ENCODE measurements at places on chromosomes 13 and 19.

GRCh38 chr13:45889590-45890243 lies 38.2 kb upstream of the SIAH3 start:
- DNase-seq = no peak

GRCh38 chr19:28514166-28514565 lies 698.8 kb downstream of the UQCRFS1 start:
- no peak for DNase-seq

DNA sequence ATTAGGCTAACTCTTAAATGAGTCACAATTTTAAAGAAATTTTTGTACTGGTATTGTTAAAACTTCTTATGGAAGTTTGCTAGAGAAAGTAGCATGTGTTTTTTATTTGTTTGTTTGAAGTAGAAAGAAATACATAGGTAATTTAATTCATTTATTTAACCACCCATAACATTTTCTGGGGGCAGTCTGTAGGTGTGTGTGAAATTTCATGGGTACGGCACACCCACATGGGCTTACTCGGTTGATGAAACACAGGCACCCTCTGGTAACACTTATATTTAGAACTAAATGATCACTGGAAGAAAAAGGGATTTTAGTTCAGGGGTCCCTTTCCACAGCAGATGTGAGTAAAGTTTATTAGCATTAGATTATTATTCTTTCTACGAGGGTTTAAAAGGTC lies 88.1 kb downstream of the DGKH start:
- DNase-seq = no peak

DNA sequence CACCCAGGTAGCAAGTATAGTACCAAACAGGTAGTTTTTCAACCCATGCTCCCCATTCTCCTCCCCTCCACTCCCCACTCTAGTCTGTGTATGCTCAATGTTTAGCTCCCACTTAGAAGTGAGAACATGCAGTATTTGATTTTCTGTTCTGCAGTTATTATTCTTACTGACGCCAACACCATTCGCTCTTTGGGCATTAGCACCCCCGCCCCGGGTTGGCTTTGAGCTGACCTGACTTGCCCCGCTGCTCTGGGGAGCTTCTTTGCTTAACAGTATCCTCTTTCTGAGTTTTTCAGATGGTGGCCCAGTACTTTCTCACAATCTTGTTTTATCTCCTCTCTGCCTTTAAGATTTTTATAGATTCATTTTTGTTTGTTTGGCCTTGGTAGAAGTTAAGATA lies 138.7 kb downstream of the CRYL1 start:
- DNase-seq = no peak

GRCh38 chr13:78680576-78681350 lies 21.8 kb upstream of the OBI1 start:
- no peak for DNase-seq

GRCh38 chr13:53408847-53409568 lies 380.4 kb downstream of the OLFM4 start:
- no peak for DNase-seq

DNA sequence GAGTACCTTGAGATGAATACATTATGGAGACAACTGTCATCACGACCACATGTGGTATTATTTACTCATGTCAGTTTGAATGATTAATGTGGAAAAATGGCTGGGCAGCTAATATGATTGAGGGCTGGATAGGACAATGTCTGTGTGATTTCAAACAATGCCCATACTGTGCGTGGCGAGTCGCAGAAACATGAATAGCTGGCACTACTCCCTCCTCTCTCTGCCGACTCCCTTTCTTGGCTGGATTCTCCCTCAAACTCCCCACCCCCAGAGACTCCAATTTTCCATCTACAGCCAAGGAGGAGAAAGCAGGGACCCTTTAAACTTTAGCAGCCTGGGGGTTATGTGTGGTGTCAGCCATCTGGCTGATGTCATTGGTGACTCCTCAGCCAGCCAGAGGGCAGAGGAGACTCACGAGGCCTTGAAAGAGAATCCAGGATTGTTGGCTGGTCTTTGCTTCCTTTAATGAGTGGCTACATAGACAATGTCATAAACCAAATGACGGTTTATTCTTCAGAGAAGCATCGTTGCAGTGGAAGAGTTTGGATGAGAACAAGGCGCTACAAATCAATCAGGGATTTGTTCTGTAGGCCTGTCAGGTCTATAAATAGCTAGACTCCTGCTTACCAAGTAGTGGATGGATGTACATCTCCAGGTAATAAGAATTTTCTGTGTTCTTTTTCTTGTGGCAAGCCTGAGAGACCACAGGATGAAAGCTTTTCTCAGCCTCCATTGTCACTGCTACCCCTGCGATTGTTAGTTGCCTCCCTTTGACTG lies 165.6 kb downstream of the DLEU7 start:
- no peak for DNase-seq

GRCh38 chr13:101935828-101936227 lies 466.0 kb downstream of the FGF14 start:
- DNase-seq = no peak

DNA sequence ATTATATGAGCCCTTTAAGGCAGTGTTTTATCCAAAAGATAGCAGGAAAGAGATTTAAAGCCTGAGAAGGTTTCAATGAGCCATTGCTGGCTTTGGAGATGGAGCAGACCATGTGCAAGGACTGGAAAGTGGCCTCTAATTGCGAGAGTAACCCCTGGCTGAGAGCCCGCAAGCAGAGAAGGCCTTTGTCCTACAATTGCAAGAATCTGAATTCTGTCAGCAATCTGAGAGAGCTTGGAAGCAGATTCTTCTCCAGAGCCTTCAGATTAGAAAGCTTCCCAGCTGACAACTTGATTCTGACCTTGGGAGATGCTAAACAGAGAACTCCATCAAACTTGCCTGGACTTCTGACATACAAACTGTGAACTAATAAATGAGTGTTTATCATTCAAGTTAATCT lies 528.7 kb upstream of the KLF12 start:
- no peak for DNase-seq

DNA sequence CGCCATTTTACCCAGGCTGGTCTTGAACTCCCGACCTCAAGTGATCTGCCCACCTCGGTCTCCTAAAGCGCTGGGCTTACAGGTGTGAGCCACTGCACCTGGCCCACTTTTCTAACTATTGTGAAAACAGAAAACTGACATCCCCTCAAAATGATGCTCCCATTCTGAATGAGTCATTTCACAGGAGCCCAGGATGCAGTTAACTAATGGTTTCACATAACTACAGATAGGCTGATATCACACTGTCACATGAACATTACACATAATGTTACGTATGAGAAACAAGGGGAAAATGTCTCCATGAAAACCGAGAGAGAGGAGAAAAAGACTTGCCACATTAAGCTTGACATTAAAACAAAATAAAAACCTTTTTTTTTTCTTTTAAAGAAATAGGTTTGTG lies 37.5 kb downstream of the N4BP2L2 start:
- no peak for DNase-seq

DNA sequence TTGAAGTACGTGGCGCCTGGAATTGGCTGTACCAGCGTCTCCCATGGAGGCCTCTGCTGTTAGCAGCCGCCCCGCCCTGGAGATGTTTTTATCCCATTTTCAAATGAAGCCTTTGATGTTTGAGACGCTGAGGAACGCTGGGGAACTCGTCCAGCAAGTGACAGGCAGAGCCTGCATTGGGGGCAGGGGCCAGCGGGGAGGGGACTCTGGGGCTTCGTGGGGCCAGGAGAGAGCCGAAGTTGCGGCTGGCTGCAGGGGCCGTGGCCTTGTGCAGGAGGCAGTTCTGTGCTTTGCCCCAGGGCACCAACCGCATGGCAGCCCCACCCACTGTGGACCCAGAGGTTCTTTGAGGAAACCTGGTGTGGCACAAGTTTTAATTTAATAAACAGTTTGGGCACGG lies 13.5 kb downstream of the SPPL2B start:
- no peak for DNase-seq

DNA sequence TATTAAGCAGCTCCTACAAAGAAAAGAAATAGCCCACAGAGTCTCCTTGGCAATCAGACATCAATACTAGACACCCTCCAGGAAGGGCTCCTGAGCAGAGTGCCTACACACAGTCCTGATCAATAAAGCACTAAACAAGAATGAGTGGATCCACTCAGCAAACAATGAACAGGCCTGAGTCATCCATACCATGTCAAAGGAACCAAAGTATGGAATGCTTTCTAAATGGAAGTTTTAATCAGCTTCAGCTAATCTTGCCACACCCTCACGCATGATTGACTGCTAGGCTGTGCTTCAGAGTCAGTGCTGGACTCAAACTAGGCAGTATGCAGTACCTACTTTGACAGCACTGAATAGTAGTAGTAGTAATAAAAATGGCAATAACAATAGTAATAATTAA lies 392.7 kb upstream of the HTR2A start:
- DNase-seq = no peak

DNA sequence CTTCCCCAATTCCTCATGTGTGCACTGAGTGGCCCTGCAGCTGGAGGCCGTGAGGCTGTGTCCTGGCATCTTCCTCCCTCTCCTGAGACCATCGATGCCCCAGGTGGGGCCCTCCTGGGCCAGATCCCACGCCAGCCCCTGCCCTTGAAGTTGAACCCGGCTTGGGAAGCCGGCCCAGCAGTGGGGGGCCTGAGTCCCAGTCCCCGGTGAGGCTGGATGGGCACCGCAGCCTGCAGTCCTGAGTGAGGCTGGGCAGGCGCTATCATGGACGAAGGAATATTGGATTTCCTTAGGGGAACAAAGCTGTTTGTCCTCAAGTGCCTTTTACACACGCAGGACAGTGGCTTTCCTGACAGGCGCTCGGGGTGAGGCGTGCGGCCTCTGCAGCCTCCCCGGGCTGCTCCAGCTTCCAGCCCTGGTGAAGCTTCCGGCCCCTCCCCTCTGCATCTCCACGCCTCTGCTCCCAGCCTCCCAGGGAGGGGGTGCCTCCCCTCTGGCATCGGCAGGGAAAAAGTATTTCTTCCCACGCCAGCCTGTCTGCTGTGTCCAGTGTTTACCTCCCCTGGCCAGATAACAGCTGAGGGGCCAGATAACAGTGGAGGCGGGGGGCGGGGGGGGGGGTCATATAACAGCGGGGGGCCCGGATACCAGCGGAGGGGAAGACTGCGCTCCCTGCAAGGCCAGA lies 159.5 kb downstream of the KDM4B start:
- DNase-seq = peak; percentile 90

DNA sequence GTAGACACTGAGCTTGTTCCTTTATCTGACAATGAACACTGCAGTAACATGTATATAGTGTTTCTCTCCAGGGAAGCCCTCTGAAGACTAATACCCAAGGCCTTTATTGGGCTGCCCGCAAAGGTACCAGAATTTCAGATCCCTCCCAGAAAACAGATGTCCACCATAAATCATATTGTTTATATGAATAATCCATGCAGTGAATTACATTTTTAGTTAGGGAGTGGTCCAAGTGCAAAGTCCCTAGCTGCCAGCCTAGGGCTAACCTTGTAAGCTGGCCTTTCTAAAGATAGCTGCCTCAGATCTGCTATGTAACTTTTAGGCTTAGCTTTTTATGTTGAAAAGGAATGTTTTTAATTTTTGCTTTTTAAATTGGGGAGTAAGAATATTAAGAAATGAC lies 44.7 kb downstream of the TDRD3 start:
- no peak for DNase-seq

GRCh38 chr19:14135355-14135754 lies 1.0 kb downstream of the ASF1B start:
- DNase-seq = no peak

- peak; percentile 53 for DNase-seq
Observed at GRCh38 chr19:17703824-17704463, 15.3 kb upstream of the MAP1S start.

- no peak for DNase-seq
Observed at GRCh38 chr13:88424463-88424862, 753.3 kb downstream of the SLITRK5 start.

DNA sequence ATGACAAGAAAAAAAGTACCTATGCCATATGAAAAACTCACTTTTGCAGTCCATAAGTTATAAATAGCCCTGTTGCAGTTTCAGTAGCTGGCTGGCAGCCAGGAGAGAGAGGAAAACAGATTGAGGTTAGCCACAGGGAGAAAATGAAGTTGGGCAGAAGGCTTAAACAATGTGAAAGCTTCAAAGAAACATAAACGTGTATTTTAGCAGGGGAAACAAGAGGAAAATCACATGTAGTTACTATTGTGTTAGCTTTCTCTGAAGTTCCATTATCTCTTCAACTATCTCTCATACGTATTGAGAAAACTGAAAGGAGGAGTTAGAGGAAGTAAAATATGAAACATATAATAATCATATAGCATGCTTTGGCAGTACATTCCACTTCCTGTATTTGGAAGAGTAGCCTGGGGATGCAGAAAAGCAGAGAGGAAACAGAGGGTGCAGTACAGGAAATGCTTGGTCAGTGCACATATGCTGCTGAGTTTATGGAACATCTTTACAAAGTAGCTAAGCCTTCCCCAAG lies 1551.1 kb downstream of the EFNB2 start:
- no peak for DNase-seq

GRCh38 chr19:7549429-7550148 lies 14.1 kb downstream of the PNPLA6 start:
- DNase-seq = no peak

DNA sequence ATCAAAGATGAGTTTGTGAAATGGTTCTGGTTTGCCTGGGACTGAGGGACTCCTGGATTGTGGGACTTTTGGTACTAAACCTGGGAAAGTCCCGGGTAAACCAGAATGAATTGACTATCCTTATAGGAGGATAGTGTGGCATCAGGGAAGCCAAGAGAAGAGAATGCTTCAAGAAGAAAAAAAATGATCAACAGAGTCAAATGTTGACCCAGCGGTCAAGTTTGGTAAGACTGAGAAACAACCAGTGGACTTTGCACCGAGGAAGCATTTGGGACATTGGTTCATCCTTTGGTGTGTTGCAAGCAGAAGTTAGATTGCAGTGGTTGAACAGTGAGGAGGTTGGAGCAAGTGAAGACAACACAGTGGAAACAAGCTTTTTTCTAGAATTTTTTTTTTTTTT lies 33.5 kb downstream of the CLEC17A start:
- no peak for DNase-seq

GRCh38 chr19:6766357-6767080 lies 716 bp downstream of the SH2D3A start:
- DNase-seq = no peak

- no peak for DNase-seq
Observed at GRCh38 chr13:49951754-49952535, 15.8 kb upstream of the SPRYD7 start.

- no peak for DNase-seq
Observed at GRCh38 chr13:75432811-75433244, 49.1 kb downstream of the TBC1D4 start.

DNA sequence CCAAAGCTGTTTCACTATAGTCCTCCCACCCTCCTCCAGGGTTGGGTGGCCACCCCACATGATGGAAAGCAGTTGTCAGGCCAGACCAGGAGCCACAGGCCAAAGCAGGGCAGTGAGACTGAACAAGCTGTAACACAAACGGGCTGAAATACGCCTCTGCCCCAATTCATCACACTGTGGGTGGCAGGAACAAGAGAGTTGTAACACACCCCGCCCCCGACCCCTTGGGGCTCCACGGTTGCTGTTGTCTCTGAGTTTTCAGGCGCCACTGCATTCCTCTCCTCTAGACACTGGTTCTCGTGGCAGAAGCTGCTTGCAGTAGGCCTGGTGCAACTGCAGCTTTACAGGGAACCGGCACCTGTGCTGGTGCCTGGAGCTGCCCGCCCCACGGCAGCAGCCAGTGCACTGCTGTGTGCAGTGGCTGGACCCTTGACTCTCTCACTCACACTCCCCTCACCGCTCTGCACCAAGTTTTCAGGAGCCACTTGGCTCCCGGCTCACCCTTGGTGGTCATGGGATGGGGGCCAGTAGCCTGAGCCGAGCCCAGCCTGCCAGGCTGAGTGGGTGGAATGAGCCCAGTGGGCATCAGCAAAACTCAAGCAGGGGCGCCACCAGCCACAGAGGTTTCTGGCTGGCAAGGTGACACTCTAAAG lies 1314.5 kb upstream of the MIR17HG start:
- DNase-seq = no peak

- no peak for DNase-seq
Observed at GRCh38 chr19:1522061-1522460, 1.8 kb upstream of the PLK5 start.

Data from pancreas (tissue), 10 donors.